Endothelial cell of coronary artery (primary cell): ENCODE measurements at places on chromosomes 5 and 9. TPM values are rescaled to one million over a fixed set of nuclear protein-coding genes. Genes with fewer than 3 reads are reported as not detected.

The CDH9 gene
- total RNA-seq = not detected in 2 replicates

The TMOD1 gene
- total RNA-seq = 0.09 and 0.28 TPM in 2 replicates

The TAF11L5 gene
- total RNA-seq = not detected in 2 replicates

The SUSD3 gene
- 0.09 and 0.19 TPM in 2 replicates for total RNA-seq

The FOXD4 gene
- total RNA-seq = 0.09 and 0.19 TPM in 2 replicates

The PCAT7 gene
- total RNA-seq = not detected in 2 replicates
